ENCODE measurements at places on chromosomes 7 and 10.

- DNase-seq = no peak
Observed at GRCh38 chr7:31234836-31235605, 105.5 kb downstream of the NEUROD6 start.

DNA sequence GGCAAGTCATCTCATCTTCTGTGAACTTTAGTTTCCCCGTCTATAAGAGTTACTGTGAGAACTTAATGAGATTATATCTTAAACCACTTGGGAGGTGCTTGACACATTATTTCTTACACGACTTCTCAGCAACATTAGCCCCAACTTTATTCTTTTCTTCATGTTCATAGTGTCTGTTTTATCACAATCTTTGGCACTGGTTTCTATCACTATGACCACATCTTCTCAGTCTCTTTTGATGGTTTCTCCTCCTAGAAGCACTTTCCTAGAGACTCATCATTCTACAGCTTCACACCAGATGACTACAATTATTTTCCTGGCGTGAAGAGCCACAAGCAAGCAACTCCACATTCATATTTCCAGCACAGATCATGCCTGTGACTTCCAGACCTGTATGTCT, 26.5 kb upstream of the BET1 start:
- DNase-seq = no peak

DNA sequence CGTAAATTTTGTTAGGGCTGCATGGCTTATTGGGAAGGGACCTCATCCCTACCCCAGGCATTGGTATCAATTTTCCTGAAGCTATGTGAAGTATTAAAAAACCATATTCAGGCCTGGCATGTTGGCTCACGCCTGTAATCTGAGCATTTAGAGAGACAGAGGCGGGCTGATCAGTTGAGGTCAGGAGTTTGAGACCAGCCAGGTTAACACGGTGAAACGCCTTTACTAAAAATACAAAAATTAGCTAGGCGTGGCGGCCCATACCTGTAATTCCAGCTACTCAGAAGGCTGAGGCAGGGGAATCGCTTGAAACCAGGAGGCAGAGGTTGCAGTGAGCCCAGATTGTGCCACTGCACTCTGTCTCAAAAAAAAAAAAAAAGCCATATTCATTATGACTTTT, 7.1 kb downstream of the TASOR2 start:
- DNase-seq = no peak

DNA sequence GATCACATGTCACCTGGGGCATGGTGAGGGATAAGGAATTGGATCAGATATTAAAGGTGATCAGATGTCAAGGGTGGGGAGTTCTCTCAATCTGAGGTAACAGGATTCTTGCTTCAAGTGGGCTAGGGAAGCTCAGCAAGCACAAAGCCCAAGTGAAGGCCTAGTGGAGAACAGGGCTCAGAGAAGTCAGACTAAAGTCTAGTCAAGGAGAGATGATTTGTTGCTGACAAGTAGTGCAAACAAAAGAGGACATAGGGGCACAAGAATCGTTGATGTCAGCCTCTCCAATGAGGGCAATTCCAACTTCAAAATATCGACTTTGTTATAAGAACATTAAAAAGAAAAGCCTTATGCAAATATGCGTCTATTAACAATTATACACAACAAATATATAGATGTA, 852.8 kb upstream of the CELF2 start:
- no peak for DNase-seq

DNA sequence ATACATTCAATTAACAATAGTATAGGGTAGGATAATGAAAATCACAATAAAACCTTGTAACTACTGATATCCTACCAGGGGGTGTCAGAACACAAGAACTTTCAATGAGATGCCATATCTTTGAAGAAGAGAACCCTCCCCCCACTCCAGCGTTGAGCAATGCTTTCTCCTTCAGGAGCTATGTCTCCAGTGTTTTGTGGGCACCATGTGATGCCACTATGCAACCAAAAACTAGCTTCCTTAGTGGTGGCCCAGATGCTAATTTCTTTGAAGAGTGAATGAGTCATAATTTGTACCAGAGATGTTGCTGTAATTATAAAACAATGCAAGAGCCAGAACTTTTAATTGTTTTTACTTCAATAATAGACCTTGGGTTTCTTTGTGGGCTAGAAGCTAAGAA, 76.0 kb upstream of the ADO start:
- DNase-seq = no peak

DNA sequence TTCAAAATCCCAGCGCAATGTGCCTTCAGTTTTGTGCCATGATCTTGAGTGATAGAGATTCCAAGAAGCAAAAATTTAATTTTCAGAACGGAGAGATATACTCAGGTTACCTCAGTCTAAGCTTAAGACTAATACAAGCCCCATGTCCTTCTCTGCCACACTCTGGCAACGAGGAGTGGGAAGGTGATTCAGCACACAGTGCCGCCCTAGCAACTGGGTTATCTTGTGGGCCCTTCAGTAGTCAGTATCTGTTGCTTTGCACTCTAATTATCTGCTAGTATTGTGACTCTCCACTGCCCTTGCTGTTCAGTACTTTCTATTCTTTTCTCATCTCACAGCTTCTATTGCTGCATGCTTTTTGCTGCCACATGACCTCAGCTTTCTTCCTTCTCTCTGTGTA, 39.2 kb upstream of the MKLN1 start:
- DNase-seq = no peak

GRCh38 chr10:70331486-70332268, 47.9 kb upstream of the NPFFR1 start:
- DNase-seq = no peak

DNA sequence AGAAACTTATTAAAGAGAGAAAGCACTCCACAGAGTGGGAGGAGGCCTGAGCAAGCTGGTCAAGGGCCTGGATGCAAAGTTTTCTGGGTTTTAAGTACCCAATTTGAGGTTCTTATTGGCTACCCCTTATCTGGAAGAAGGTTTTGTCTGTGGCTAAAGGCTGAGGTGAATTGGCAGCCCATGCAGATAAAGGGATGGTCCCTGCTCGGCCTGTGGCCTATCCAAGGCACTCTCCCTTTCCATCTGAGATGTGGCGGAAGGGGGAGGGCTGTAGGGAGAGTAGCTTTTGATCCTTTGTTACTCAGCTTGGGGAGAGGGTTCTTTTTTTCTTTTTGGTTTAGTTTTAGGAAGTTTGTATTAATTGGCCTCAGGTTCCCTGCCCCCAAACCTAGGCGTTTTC, 465.1 kb downstream of the ATRNL1 start:
- no peak for DNase-seq

DNA sequence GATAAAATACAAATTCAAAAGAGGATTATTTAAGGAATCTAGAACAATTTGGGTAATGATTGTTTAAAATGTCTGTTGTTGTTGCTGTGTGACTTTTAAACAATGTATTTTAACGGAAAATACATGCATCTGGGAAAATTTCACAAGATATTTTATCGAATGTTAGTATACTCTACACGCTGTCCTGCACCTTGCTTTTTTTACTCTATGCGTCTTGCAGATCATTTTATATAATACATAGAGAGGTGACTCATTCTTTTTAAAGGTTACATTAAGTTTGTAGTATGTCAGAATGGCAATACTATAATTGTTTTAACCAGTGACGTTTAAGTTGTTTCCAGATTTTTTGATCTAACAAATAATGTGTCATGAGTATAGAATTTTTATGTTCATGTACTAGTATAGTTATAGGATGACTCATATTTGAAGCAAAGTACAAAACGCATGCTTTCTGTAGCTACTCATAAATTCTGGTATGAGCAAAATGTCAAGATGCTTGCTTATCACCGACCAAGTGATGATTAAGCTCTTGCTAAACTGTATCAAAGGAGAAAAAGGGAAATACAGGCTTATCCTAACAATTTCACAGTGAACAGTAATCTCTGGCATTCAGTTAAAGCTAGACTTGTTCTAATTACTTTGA, 4.9 kb downstream of the DKK1 start:
- no peak for DNase-seq

DNA sequence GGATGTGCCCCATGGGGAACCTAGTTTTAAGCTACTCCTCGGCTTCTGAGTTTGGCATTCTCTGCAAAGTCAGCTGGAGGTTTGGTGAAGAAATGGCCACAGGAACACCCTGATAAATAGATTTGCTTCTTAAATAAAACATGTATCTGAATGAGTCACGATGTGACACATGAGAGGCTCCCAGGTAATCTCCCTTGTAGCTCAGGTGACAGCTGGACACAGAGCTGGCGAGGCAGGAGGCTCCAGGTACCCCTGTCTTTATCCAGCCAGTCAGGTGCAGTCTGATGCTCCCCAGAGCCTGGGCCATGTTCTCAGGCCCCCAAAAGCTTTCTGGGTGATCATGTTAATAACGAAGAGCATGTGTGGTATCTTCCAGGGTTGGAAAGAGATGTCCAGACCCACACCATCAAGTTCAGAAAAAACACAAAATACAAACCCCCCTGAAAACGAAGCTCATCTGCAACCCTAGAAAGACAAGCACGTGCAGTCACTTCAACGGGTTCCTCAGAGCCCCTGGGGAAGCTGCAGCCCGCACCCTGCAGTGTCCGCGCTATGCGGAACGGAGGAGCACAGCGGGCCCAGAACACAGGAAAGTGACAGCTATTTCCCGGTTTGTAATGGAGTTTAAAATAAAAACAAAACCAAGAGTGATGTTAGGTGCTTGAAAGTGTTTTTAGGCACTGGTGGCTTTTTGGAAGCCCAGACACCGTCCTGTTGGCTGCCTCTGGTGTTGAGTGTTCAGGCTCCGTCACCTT, 69.4 kb downstream of the ZRANB1 start:
- no peak for DNase-seq

GRCh38 chr7:41167836-41168235, 535.1 kb downstream of the INHBA start:
- DNase-seq = no peak

- no peak for DNase-seq
Observed at GRCh38 chr10:69316313-69317059, 38.2 kb downstream of the HK1 start.

DNA sequence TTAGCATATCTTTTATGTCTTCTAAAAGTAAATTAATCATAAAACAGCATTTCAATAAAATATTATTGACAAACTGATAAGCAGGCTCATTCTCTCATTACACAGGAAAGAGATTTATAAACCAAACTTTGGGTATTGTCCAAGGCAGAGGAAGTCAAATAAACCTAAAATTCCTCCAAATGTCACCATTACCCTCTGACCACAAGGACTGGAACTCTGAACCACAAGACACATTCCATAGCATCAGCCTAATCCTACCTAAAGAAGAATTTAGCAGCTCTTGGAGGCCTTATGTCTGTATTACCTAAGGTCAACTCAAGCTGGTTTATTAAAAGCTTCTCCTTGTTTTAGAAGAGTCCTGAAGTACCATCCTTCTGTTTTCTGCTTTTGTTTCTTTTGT, 82.4 kb upstream of the SLC13A1 start:
- DNase-seq = no peak

DNA sequence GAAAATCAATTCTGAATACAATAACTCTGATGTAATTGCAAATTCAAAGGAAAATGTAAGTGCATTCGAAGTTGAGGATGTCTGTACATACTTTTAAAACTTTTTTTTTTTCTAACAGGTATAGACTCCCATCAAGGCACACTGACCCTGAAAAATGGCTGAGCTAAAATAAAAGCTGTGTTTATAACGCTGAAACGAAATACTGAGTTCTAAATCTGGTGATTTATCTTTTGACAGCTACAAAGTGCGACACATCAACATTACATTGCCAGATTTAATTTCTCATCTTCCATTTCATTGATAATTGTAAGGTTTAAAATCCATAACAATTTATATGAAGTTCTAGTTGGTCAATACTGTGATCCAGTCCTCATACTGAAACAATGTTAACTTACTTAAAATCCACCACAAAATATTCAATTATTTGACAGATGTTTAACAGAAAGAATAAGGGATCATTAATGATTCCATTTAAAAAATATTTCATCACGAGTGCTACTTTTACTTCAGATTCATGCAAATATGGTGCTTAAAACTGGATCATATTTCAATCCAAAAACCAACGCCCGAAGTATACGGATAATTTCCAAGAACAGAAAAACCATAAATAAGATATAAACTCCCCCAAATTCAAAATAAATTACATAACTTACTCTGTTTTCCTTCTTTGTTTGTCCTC, 1.4 kb downstream of the RAB11FIP2 start:
- no peak for DNase-seq

DNA sequence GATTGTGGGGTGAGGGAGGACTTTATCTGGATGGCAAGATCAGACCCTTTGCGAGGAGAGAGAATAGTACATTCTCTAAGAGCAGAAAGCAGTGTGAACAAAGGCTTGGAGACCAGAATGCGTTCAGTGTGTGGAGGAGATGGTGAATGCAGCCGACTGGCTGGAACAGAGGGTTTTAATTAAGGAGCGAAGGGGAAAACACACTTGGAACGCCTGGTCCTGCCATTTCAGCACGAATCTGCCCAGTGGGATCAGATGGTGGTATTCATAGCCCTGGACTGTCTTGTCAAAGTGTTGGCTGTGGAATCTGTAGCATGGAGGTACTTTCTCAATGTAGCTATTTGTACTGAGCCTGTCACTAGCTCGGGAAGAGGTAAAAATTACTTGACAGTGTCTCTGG, 260.9 kb downstream of the SLC25A13 start:
- no peak for DNase-seq
